ENCODE measurements at places on chromosomes 2 and 18. TPM values are rescaled to one million over a fixed set of nuclear protein-coding genes. Genes with fewer than 3 reads are reported as not detected.

Gene YWHAQ
- polyA plus RNA-seq, result 295 TPM

Gene PTPRN
- polyA plus RNA-seq, result 4.8 TPM

Gene SMC6
- 59.8 TPM for polyA plus RNA-seq

Gene ARHGAP15
- polyA plus RNA-seq, result not detected

Gene RHOB
- 5.5 TPM for polyA plus RNA-seq

Gene WDPCP
- polyA plus RNA-seq, result 8.8 TPM

Gene PCARE
- not detected for polyA plus RNA-seq

Gene TLX2
- not detected for polyA plus RNA-seq

Gene SLC11A1
- polyA plus RNA-seq, result 0.31 TPM

Data from GM23338 (cell line).